ENCODE measurements at places on chromosomes 3 and 15.

GRCh38 chr3:179971280-179971679 is 65.5 kb downstream of the PEX5L start:
- no peak for DNase-seq

GRCh38 chr15:42908538-42908937 is 12.0 kb downstream of the TTBK2 start:
- no peak for DNase-seq

DNA sequence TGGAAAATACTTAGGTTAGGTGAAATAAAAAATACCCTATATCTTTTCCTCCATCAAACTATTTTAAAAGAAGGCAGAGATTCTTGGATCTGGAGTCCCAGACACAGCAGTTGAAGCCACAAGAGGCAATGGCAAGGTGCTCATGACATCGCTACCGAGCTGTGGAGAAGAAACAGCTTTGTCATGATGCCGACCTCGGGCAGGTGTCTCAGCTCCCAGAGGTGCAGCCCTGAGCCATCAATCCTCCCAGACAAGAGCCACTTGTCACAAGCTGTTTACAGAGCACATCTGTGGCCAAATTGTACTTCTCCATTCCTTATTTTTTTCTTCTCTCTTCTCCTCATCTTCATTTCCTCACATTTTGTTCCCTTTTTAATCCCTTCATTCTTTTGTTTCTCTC is 50.8 kb downstream of the GPR176 start:
- DNase-seq = no peak

DNA sequence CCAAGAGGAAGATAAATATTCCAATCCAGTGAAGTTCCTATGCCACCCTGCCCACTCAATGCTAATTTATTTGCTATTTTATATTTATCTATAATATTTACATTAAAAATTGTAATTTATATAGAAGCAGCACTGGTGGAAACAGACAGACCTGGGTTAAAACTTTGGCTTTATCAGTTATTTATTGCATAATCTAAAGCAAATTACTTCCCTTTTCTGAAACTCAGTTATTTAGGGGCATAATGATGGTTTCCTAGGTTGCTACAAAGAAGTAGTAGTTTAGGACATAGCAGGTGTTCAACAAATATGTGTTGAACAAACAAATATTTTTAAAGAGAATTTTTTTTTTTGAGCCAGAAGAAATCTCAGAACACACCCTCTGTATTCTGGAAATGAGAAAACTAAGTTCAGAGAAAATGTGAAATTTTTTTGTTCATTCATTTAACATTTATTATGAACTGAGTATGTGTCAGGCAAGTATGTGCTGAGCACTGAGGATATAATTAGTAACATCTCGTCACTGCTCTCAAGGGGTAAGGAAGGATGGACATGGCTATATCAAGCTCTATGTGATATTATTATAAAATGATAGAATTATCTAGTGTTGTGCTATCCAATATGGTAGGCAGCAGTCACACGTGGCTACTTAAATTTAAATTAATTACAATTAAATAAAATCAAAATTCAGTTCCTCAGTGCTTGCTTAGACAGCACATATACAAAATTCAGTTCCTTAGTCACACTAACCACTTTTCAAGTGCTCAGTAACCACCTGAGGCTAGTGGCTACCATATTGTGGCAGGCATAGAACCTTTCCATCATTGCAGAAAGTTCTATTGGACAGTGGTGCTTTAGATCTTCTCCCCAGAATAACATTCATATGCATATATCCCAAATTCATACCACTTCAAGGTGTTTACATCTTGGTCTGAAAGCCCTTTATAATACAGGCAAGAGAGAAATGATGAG is 7.0 kb upstream of the UBE2Q2 start:
- DNase-seq = no peak

DNA sequence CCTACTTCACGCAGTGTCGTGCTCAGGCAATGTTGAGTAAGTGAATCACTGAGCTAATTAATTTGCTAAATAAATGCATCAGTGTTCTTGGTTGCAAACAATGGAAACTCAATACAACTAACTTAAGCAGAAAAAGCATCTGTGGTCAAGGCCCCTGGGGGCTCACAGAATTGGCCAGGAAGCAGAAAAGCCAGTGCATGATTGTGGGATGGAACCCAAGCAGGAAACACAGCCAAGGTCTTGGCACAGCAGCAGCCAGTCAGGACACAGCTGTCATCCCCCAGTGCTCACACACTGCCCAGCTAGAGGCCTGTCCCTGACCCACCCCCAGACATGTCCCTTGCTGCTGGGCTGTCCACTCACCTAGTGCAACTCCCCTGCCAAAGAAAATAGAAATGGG is 85.9 kb downstream of the AQP9 start:
- no peak for DNase-seq

DNA sequence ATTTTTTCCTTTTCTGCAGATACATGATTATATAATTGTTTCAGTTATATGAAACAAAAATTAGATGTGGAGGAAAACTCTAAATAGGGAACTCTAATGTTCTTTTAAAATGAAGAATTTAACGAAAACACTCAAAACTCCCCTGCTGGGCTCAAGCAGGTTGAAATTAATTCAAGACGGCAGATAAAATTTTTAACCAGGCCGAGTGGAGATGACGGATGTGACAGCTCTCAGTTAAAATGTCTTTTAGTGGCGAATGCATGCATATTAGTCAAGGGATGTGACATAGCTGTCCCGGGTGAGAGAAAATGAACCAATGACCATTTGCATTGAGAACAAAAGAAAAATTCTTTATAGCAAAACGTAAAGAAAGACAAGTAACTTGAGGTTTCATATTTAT is 110.1 kb downstream of the ROBO2 start:
- no peak for DNase-seq

DNA sequence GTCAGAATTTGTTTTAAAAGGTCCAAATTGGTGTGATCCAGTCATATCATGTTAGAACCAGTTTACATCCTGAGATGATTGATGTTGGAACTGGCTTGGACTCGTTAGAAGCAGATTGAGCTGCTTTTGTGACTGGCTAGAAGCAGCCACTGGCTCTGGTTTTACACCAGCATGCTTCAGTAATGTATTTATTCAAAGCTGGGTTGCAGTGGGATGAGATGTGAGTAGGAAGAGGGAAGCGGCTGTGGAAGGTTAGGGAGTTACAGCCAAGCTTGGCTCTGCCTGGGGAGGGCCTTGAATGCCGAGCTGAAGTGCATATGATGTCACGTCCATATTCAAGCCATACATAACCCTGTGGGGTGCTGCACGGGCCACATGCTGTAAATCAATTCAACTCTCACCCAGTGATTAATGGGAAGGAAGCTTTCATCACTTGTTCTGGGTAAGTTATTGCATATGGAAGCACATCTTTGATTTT is 104.0 kb upstream of the SMAD3 start:
- DNase-seq = no peak

DNA sequence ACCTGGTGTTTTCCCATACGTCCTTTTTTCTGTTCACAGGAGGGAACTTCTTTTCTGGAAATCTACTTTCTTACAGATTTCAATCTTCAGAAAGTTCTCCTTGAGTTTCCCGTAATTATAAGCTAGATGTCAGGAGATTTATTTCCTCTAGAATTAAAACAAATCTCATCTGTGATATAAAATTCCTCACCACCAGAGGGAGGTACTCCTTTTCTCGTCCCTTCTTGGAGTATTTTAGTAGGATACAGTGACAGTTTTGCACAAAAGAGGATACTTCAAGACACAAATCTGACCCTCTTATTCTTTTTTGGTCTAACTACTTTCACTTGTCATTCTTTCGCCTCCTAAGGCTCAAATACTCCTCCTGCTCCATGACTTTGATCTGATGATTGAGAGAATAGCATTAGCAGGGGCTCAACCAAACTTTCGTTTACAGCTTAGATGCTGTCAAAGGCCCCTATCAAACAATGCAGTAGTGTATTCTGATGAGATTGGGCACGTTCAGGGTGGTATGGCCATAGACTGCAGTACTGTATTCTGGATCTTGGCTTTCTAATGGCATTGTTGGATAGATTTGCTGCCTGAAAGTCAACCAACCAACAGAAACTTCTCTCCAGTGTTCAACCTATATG is 38.0 kb downstream of the TMEM41A start:
- no peak for DNase-seq

DNA sequence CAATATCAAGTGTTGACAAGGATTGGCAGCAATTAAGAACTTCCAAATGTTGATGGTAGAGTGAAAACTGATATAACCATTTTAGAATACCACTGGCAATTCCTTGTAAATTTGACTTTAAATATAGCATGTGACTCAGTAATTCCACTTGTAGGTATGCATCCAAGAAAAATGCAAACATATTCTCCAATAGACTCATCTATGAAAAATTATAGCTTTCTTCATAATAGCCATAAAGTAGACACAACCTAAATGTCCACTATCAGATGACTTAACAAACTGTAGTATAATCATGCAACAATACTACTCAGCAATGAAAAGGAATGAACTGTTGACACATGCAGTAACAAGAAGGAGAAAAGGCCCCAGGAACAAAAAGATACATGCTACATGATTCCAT is 988.1 kb downstream of the FHIT start:
- DNase-seq = no peak

DNA sequence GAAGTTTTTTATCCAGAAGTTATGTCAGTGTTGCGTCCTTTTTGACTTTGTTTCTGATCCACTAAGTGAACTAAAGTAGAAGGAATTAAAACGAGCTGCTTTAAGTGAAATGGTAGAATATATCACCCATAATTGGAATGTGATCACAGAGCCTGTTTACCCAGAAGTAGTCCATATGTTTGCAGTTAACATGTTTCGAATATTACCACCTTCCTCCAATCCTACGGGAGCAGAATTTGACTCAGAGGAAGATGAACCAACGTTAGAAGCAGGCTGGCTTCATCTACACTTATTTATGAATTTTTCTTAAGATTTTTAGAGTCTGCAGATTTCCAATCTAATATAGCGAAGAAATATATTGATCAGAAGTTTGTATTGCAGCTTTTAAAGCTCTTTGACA is 57.6 kb downstream of the DNAH1 start:
- no peak for DNase-seq

DNA sequence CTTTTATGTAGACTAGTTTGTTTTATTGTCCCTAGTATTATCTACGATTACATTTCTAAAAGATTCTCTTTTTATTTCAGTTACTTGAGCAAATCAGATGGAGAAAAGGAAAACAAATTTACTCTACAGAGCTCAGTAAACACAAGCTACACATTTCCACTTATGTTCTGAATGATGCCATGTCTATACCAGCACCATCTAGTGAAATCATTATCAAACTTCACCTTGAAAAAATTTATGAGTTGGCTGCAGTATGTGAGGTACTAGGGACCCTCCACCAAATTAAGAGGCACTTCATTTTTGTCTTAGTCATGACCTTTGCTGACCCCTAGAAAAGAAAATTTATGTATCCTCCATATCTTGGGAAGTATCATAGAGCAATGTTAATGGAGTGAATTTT is 827.4 kb downstream of the SI start:
- DNase-seq = no peak

DNA sequence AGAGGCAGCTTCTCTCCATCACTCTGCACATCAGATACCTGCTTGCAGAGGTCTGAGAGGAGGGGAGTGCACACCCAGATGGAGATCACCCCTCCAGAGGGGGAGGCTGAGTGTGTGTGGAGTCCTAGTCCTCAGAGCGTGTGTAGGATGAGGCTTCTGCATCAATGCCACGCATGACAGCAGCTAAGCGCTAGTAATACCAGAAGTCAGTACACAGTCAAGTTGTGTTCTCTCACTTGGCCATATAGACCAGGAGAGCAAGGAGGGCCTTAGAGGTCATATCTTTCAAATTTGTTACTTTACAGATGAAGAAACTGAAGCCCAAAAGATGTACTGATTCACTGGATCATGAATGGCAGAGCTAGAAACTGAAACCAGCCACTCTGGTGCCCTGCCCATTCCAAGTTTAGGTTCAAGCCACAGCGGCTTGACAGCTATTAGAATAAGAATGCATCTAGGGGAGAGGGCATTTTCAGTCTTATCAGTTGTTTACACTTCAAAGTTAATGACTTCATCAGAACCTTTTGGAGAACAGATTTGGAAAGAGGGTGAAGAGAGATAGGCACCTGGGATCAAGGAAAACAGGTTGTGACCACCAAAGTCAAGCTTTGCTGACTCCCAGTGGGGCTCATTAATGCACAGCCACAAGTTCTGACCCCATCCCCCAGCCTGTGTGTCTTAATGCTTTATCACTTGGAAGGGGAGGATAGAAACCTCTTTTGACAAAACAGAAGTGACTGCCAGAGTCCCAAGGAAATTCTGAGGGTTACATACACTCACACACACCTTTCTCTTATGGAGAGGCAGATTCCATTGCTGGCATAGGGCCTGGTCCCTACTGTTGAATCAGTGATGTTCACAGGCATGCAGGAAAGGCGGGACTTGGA is 310.3 kb downstream of the CHST2 start:
- DNase-seq = no peak

- DNase-seq = no peak
These were observed 849 bp downstream of the RRP9 start for GRCh38 chr3:51940648-51941462.

- DNase-seq = no peak
These were observed 196.4 kb upstream of the NANOGP8 start for GRCh38 chr15:35281515-35281914.

- DNase-seq = no peak
These were observed 3.2 kb downstream of the TNIK start for GRCh38 chr3:171456765-171457606.

- DNase-seq = no peak
These were observed 877.1 kb downstream of the PDCD6IP start for GRCh38 chr3:34675383-34676120.

- DNase-seq = no peak
These were observed 28.3 kb downstream of the MRAS start for GRCh38 chr3:138376663-138377062.

DNA sequence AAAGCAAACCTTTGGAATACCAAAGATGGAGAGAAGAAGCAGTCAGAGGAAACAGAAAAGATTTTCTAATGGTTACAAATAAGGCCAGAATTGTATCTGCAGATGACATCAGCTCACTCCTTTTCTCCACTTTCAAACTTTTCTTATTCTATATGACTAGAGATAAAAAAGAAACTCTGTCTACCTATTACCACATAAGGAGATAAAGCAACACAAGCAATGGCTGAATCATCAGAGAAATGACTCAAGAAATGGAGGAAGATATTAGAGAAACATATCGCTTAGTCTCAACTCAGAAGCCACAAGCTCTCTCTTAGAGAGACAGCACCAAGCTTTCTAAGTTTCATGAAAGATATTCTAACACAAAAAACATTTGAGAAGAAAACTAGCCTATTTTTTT is 784.0 kb downstream of the ZPLD1 start:
- no peak for DNase-seq

GRCh38 chr3:2713923-2714322 is 396.3 kb downstream of the IL5RA start:
- DNase-seq = no peak

- no peak for DNase-seq
These were observed 15.5 kb downstream of the STIMATE start for GRCh38 chr3:52881871-52882270.
